ENCODE measurements at places on chromosomes 3 and 15. TPM values are rescaled to one million over a fixed set of nuclear protein-coding genes. Genes with fewer than 3 reads are reported as not detected.

DNA sequence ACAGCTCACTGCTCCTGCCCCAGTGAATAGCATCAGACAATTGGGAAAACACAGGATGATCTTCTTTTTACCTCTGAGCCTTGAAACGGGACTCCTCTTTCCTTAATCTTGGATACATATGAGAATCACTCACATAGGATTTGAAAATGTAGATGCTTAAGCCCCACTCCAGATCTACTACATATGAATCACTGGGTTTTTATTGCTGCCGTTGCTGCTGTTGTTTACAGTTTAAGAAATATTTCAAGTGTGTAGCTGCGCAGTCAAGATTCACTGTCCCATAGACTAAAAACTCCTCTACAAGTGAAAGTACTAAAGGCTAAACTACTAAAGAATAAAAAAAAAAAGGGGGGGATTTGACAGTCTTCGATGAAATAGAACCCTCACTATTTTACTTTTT, 765.9 kb downstream of the NTRK3 start:
- peak; percentile 30 for DNase-seq

ANKRD34C gene
- not detected for total RNA-seq

NAALADL2 gene
- total RNA-seq: 5.1 TPM

- DNase-seq: no peak
These were observed 60.5 kb downstream of the SPTSSB start for GRCh38 chr3:161310649-161311423.

DNA sequence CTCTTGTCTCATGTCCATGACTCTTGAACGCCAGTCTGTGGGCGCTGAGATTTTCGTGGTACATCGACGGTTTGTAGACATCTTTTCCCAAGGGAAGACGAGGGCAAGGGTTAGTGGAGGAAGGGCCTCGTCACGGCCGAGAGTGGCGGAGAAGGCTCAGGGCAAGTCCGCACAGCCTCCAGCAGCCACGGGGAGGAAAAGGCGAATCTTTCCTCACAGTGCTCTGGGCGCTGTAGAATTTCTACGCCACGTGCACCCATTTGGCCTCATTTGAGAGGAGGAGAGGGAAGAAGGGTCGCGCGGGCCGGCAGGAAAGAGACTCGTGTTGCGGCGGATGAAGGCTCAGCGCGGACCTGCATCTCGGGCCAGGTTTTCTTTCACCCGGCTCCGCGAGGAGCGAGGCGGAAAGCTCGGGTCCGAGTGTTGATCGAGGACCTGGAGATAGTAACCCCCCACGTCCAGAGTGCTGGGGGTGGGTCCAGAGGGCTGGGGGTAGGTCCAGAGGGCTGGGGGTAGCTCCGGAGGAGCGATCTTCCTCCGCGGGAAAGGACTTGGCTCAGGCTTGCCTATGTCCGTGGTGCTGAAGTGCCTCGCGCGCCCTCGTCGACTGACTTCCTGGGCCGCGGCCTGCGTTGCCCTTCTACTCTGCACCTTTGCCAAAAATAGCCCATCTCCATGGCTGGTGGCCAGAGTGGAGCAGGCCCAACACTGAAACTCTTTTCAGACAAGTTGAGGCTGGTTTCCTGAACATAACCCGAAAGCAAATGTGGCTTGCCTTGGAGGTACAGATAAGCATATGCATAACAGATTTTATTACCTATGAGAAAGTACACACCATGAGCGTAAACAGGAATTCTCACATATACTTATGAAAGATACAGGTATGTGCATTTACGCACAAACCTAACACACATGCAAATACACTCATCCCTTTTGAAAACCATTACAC, 1.1 kb downstream of the SLC35G2 start:
- DNase-seq: peak; percentile 77

GRCh38 chr15:31001702-31002101, 10.3 kb upstream of the MTMR10 start:
- no peak for DNase-seq

WDR5B gene
- total RNA-seq: 4.6 TPM
